NCI-H774 (cell line): ENCODE measurements at places on chromosomes 6 and 20.

DNA sequence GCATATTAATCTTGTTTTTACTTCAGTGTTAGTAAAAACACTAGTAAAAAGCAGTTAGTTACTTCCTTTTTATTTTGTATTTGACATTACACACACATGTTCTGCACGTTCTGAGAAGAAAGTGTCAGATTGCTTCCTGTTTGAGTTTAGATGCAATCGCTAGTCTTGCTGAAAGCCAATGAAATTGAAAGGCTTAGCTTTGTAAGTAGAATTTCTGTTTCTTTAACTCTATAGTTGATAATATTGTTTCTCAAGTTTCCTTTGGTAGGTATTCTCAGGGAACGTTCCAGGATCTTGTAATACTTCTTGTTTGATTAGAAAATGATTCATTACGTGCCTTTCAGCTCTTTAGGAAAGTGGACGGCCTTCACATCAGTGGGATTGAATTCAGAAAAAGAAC lies 55.0 kb downstream of the CDKAL1 start:
- no peak for DNase-seq

DNA sequence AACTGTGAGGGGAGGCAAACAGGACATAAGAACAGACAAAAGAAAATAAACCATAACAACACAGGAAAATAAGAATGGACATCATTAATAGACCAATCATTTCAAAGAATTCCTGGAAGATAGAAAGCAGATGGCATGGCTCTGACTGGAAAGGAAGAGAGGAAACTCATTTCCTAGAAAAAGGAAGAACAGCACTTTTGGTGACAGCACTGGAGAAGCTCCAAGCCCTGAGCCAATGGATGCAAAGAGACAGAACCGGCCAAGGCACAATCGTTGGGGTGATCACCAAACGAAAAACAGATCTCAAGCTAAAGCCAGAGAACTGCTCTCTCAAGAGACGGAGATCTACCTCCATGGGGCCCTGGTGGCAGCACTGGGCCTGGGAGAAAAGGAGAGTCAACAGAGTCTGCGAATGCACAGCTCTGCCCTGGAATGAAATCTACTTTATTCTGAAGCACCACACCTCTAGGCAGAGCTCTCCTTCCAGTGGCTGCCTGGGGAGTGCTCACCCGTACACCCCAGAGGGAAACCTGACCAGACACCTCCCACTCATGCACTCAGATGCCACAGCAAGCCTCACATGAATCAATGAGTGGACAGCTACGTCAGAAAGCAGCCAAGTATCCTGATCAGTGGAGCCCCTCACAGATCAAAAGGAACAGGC lies 24.2 kb downstream of the KIAA0319 start:
- no peak for DNase-seq

GRCh38 chr6:32964776-32965175 lies 3.6 kb upstream of the BRD2 start:
- no peak for DNase-seq

DNA sequence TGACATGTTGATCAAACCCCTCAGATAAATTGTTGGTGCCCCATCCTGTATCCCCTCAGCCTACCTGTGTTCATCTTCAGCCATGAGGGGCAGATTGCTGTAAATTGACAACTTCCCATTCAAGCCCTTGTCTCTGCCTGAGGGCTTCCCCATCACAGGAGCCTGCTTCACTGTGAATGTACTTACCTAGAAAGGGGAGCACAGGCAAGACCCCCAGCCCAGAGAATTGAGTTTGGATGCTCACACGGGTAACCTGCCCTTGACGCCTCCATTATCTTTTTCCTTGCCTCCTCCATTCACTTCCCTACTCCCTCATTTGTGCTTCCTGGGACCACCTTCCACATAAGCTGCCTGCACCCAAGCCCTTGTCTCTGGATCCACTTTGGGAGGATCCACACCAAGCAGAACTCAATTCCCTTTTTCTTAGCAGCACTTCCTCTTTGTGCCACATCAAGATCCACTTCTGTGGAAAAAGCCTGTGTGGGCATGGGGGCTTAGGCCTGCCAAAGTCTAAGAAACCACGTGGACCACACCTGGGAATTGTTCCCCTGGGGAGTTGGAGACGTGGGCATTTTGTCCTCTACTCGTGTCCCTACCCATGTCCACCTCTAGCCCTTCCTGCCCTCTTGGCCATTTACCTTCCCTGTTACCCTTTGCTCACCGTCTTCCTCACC lies 103.4 kb upstream of the FOXA2 start:
- DNase-seq = no peak

DNA sequence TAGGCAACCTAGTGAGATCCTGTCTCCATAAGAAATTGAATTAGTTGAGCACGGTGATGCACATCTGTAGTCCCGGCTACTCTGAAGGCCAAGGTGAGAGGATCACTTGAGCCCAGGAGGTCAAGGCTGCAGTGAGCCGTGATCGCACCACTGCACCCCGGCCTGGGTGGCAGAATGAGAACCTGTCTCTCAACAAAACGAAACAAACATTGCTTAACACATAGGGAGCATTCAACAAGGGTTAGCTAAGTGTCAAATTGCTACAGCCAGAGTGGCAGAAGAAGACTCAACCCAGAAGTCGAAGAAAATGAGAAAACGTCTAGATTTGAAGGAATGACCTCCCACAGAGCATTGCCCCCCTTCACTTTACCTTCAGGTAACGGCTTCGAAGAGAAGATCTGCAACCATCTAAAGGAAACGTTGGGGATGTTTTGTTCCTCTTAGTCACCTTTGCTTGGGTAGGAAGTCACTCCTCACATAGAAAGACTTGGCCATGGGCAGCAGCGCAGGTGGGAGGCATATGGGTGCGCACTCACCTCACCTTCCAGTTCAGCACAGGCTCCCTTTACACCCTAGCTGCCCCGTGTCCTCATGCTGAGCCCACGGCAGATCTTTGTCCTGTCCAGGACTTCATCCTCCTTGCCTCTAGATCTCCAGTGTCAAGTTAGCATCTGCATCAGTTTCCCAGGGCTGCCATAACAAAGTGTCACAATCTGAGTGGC lies 63.7 kb upstream of the SHLD1 start:
- DNase-seq = no peak

DNA sequence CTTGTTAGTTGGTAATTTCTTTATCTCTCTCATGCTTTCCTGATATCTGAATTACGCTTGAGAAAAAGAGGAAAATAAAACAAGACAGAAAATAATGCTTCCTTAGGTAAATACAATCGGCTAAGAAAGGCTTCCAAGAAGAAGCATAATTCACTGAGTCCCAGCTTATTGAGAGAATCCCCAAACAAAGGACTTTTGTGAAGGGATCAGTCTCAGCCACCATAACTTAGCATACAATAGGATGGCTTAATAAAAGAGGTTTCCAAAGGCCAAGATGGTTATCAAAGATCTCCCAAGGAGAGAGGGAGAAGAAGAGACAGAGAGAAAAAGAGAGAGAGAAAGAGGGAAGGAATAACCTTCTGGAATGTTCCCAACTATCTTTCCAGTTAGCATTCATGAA lies 46.0 kb upstream of the SALL4 start:
- DNase-seq = no peak

DNA sequence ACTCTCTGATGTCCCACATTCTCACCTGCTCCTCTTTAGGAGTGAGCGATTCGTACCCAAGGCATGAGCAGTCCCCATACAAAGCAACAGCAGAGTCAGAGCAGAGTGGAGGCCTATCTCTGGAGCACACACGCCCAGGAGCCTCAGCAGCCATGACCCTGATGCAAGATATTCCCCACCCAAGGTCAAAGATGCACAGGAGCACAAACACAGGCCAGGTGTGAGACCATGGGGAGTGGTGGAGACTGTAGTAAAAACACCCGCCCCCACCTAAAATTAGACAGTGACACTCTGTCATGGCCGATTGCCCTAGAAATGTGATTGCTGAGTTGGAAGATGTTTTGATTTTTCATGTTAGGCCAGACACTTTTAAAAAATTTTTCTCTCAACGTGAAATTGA lies 21.4 kb downstream of the RRBP1 start:
- DNase-seq = no peak

- DNase-seq = no peak
Observed at GRCh38 chr6:3076320-3076719, 8.0 kb downstream of the RIPK1 start.

DNA sequence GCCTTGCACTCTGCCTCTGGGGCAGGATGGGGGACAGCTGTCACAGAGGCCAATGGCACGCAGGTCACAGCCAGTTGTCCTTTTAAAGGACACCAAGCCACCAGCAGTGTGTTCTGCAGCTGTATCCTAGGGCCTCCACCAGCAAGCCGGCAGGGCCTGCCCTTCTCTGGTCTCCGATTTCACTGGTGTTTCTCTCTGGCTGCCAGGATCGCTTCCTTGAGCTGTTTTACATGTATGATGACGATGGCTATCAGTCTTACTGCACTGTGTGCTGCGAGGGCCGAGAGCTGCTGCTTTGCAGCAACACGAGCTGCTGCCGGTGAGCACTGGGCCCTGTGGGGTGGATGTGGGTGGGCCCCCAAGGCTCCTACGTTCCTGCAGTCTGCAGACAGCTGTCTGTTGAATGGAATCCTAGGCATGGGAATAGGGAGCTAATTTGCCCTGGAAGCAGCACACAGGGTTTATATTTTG lies 22.7 kb upstream of the MAPRE1 start:
- DNase-seq = no peak

GRCh38 chr6:9518431-9518830 lies 896.4 kb downstream of the TFAP2A start:
- DNase-seq = no peak

GRCh38 chr20:32569380-32570305 lies 15.5 kb downstream of the NOL4L start:
- DNase-seq = no peak

DNA sequence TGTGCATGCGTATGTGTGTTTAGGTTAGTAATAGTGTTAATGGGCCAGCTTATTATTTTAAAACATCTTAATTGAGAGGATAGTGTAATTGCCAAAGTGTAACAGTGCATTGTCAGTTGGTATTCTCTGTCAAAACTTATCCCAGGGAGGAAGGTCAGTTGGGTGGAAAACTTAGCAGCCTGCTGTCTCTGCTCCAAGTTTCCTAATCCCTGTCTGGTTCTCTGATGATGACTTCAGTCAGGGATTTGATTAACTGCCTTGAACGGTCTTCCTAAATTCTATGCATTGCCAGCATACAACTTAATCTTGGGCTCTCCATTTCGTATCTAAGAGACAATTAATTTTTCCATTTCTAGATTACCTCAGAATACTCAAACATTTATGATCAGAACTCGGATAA lies 51.1 kb downstream of the L3MBTL3 start:
- no peak for DNase-seq

DNA sequence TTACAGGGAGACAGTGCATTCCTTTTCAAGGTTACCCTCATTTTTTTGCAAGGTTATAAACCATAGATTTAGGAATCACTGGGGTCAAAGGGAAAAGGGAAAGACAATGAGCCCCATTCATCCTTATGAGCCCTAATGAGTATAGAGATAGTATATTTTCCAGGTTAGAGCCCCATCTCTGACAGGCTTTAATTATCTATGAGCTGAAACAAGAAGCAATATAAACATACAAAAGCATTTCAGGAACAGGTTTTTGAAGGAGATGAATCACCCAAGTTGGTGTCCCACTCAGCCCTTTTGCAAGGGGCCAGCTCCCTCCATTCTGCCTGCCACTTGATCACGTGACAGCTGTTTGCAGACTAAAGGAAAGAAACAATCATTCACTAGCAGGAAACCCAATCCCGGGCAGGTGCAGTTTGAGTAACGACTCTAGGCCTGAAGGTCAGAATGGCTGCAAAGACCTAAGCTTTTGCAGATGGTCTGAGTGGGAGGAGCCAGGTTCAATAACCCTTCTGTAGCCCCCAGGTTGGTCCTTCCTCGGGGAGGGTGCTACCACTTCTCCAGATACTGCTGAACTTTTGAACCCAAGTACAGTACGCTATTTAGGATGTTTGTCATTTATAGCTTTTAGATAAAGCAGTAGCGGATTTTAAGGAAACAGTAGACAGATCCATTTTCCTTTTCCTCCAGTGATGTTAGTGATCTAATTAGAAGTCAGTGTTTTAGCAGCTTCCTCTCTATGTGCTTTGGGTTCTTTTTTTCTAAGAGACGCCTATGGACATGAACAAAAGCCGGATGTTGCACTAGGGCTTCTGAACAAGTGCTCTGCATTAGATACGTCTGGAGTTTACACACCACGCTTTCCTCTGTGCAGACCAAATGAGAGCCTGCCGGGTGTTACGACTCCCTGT lies 253.2 kb downstream of the SOX4 start:
- DNase-seq = peak; percentile 90

DNA sequence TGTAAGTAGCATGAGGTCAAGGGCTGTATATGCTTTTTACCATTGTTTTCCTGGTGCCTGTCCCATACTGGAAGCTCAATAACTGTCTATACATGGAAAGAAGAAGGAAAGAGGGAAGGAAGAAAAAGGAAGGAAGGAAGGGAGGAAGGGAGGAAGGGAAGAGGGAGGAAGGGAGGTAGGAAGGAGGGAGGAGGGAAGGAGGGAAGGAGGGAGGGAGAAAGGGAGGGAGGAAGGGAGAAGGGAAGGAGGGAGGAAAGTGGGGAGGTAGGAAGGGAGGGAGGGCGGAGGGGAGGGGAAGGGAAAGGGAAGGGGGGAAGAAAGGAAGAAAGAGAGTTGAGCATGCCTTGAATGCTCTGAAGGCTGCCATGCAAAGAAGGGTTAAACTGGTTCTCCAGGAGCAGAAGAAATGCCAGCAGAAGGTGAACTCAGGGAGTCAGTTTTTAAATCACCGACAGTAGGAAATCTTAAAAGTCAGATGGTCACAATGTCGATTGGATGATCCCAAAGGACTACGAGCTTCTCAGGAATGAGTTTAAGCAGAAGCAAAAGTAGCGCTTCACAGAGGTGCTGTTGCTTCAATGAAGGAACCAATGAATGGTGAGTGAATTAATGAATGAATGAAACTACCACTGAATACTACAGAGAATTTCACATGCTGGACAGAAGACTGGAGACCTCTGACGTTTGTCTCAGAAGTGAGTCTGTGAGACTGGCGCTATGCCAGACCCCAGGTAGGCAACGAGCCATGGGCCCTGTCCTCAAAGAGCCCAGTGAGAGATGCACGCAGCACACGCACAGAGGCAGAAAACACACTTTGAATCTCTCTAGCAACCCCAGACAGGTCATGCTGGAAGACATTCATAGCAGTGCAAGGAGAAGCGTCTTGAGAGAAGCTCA lies 117.6 kb downstream of the MRPL14 start:
- no peak for DNase-seq

DNA sequence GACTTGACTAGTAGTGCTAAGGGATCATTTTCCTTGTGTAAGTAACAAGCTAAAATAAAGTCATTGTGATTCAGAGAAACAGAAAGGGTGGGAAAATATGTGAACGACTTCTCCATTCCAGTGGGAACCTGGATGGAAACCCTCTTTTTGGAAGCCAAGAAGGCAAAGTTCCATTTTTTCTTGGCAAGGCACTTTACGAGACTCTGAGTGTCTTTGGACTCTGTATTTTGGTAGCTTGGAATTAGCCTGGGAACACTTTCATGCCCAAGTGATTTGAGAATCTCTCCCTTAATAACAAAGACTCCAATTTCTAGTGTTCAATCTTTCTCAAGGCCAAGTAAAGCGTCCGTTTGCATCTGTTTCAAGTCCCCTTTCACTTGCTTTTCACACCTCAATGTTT lies 100.5 kb upstream of the SASH1 start:
- no peak for DNase-seq

DNA sequence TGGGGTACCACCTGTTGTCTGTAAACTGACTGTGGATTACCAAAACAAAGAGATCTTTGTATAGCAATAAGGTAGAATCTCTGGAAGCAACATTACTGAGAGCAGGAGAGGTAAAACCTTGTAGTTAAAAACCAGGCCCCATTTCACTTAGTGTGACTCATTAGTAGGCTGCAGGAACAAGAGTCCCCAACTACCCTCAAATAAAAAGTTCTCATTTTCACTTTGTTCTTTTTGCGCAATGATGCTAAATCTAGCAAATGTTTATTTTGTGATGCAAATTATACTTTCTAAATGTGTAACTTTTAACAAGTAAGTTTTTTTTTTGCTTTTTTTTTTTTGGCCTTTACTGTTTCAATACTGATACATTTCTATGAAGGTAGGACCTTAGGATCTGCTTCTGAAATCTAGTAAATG lies 67.1 kb downstream of the ESF1 start:
- no peak for DNase-seq
